ENCODE measurements at places on chromosomes 5 and 9.
A peak's percentile ranks its signal among the peaks of the same experiment; 100 is the strongest.

DNA sequence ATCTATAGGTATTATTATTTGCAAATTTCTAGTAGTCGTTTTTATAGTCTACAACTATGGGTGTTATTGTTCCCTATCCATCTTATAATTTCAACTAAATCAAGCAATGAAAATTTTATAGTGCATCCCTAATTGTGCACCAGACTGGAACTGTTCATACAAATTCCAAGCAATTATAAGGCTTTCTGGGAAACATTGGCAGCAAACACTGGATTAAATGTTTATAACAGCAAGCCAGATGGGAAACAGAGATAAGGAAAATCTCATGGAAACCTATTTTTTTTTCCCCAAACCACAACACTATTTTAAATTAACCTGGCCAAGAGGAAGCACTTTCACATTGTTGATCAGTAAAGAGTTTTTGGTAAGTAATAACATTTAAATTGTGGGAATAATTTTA lies 524.3 kb downstream of the RASEF start:
- no peak for DNase-seq

GRCh38 chr5:158014372-158014771 lies 155.4 kb upstream of the CLINT1 start:
- peak; percentile 31 for DNase-seq

- DNase-seq: no peak
Observed at GRCh38 chr5:132774896-132775295, 2.1 kb downstream of the SEPTIN8 start.

DNA sequence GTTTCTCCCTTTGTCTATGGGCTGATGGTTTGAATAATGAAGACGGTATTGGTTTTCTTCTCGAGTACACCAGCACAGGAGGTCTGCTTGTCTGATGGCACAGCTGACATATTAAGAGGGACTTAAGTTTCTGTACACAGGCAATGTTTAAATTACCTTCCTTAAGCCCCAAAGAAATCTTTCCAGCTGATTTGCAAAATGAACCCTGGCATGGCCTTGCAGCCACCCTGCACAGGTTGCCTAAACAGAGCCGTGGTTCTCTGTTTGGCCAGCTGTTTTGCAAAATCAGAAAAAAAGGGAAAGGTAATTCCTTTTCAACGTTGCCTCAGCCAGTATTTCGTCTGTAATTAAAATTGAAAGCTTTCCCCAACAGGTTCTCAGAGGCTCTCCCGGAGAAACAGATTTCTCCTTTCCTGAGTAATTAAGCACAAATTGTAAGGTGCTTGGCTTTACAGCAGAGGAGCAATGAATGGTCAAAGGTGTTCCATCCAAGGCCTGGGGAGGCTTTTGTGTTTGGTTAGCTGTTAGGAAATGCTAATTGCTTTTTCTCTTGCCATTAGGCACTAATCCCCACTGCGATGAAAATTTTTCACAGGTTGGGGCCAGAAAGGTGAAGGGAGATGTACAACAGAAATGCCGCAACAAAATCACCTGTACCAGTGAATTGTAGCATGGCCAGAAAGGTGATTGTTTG lies 138.9 kb downstream of the RASEF start:
- no peak for DNase-seq

GRCh38 chr9:104866191-104866590 lies 61.8 kb downstream of the ABCA1 start:
- DNase-seq: no peak

GRCh38 chr9:38026021-38026809 lies 42.8 kb downstream of the SHB start:
- DNase-seq: peak; percentile 86

DNA sequence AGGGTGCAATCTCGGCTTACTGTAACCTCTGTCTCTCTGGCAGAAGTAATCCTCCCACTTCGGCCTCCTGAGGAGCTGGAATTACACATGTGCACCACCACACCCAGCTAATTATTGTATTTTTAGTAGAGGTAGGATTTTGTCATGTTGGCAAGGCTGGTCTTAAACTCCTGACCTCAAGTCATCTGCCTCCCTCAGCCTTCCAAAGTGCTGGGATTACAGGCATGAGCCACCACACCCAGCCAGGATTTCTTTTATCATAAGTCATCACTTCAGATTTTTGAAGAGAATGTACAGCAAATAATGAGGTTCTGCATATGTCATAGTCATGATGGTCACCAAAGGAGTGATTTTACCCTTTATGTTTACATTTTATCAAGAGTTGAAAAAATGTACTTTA lies 108.1 kb downstream of the GCNT1 start:
- DNase-seq: no peak

DNA sequence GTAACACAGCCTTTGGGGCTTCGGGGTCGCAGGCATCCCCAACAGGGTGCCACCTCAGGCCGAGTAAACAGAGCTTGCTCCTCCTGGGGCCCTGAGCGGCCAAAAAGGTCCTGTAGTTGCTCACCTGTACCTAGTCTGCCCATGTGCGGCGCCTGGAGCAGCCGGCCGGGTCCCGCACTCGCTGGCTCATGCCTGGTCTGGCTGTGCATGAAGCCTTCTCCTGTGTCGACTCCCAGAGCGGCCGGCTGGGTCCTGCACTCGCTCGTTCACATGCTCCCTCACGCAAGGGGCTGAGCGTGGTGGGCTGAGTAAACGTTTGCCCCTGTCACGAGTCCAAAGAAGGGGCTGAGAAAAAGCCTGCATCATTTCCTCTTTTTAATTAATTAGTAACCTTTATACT lies 162.4 kb upstream of the TUT7 start:
- no peak for DNase-seq

DNA sequence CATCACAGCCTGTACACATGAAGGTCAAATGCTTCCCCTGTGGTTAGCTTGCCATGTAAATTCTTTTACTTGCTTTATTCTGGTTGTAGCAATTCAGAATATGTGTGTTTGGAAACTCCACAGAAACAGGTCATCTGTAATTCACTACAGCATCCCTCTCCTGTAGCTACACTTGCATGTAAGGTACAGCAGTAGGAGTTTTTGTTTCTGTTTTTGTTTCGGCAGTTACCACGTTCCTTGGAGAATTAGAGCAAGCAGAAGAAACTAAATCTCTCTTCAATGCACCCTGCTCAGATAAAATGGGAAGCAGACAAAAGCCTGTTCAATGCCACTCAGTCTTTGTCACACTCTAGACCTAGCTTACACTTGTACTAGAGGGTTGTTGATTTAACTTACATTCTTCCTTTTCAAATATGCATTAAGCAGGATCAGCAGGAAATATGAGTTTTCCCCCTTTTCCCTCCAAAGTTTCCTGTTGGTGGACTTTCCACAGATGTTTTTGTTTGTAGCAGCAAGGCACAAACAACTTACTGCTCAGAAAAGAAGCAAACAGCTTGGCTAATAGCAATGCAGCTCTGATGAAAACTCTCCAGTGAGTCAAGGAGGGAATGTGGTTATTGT lies 80.9 kb downstream of the YIPF5 start:
- DNase-seq: no peak

DNA sequence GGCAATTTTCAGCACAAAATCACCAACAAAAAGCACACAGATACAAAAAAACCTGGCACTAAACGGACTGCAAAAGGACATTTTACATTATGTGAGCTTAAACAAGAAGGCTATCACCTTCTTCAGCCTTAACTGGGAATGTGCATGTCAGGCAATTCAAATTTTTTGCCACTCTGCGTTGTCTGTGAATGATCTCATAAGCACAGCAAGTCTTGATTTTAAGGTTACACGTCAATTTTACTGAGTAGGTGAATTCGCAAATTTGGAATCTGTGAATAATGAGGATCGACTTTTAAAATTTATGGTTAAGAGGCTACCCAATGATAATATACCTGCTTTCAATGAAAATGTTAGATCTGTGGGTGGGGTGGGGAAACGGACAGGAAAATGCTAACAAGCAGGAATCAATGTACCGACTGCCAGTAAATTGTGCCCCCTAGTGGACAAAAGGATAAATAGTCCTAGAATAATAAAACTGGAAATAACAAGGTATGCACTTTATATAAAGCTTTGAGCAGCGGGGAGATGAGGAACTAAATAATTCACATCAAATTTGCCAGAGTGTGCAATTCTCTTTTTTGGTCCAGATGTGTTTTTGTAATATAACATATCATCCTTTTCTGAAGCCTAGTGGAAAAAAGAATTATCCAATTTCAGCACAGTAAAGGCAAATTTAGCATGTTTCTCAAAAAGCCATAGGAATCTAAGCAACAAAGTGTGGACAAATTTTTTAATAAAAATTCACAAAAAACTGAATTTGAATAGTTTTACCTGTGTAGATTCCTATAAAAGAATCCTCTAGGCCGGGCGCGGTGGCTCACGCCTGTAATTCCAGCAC lies 20.5 kb downstream of the EQTN start:
- DNase-seq: peak; percentile 28

DNA sequence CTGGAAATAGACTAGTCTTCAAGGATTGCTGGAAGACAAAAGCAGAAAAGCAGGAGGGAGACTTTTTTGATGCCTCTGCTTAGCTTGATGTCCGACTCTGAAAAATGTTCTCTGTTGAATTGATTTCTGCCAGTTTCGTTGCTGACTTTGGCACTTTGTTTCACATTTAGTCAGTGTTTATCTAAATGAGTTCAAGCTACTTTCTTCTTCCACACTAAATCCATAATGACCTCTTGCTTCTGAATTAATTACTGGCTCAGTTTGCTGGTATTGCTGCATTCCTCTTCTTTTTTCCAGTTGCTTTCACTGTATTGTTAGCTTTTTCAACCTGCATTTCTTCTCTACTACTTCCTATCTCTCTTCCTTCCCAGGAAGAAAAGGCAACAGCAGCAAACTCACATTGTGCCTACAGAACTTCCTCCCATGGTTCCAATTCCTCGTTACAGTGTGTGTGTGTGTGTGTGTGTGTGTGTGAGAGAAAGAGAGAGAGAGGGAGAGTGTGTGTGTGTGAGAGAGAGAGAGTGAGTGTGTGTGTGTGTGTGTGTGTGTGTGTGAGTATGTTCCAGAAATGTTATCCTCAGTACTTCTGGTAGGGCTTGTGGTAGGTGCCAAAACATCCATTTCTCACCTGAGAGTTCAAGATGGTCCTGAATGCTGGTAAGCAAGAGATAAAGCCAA lies 234.8 kb downstream of the CSNK1G3 start:
- DNase-seq: no peak

DNA sequence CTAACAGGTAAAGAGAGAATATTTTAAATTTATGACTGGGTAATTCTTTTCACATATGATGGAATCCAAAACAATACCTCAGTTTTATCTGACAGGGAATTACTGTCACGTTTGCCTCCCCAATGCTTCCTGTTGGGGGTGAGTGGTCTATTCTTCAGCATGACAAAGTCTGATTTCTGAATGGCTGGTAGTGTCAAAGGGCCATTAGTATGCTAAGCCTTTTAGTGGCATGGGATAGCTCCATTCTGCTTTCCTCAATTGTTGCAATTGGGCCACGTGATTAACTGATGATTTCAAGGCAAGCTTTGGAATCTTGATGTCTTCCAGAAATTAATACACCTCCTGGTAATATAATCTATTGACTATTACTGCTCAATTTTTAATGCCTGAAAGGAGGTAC lies 14.7 kb upstream of the NDUFS4 start:
- DNase-seq: no peak

GRCh38 chr9:84323858-84324257 lies 16.7 kb downstream of the SLC28A3 start:
- DNase-seq: no peak

GRCh38 chr5:40904205-40904993 lies 4.9 kb upstream of the C7 start:
- DNase-seq: peak; percentile 24

DNA sequence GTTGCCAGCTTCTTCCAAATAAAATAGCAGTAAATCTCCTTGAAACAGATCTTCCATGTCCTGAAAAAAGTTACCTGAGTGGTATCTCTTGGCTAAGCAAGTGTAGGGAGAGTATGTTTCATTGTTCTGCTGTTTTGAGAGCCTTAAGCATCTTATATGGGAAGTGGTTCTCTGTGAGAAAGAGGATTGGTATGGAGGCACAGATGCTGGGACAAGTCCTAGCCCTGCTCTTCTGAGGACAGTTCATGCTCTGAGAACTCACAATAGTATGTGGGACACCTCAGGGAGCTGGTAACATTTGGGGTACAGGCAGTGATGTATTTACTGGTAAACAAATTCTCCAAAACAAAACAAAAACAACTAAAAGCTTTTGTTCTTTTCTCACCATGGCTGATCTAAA lies 2.0 kb downstream of the PPP3R2 start:
- DNase-seq: no peak

DNA sequence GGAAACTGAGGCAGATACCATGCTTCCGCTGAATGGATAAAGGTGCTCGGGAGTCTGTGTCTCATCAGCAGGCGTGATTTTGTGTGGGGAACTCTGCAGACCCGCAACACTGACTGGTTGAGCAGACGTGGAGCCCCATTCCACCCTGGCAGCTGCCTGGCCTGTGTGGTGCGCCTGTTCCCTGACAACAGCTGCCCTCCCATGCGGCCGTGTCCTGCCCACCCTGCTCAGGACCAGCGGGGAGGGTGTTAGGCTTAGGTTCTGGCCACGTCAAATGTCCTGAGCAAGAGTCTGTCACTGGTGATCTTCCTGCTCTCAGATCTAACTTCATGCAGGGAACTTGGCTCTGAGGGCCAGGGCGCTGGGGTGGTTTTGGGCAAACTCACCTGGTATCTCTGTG lies 417.7 kb upstream of the IRX4 start:
- DNase-seq: no peak

DNA sequence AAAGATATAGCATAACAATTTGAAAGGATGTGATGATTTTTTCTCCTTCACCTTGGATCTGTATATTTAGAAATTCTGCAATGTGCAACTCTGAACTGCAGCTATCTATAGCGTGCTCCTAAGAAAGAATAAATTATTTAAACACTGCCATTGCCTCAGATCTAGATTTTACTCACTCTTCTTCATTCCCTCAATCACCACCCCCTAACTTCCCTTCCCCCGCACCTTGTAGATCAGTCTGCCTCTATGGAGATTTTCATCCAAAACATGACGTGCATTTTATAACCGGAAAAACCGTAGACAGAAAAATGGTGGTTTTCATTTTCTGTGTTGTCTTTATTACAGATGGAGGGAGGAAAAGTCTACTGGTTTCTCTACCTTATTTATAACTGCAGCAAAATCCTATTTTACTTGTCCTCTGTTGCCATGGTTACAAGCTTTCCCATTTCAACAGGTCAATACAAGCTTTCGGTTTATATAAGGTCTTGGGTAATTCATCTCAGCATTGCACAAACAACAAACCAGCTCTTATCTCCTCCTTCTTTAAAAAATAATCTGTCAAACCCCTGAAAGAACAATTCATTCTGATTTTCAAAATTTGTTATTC lies 480.0 kb downstream of the TAF11L14 start:
- DNase-seq: no peak

All from fibroblast of skin of left quadriceps (primary cell).